Panc1 (cell line): ENCODE measurements at places on chromosomes 3 and 15. TPM values are rescaled to one million over a fixed set of nuclear protein-coding genes. Genes with fewer than 3 reads are reported as not detected.

The FBXW12 gene
- not detected for total RNA-seq

The PLA1A gene
- total RNA-seq: not detected

The TFRC gene
- 604 TPM for total RNA-seq

The OR5K2 gene
- not detected for total RNA-seq

The NMNAT3 gene
- total RNA-seq: 1.9 TPM

The ADCY5 gene
- total RNA-seq: 1.4 TPM

The PPP1R14D gene
- total RNA-seq: 0.64 TPM

The ANKRD34C gene
- not detected for total RNA-seq

The GMNC gene
- total RNA-seq: not detected

The ZNF80 gene
- not detected for total RNA-seq

DNA sequence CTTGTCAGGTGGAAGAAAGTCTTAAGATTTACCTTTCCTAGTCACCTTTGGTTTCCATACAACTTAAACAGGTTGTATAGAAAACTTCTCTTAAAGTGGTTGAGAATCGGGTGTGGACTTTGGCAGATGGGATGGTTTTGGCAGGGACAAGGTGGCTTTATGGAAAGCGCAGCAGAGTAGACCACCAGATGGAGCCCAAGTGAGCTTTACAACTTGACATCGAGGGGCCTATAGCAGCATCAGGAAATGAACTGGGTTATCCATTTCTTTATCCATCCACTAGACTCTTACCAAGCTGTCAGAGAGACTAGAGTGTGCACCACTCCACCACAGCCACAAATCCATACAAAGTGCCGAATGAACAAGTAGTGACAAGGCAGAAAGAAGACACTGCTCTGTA, 85.3 kb upstream of the MBNL1 start:
- no peak for DNase-seq

- DNase-seq: no peak
These were observed 34.9 kb upstream of the NRROS start for GRCh38 chr3:196604548-196604947.

DNA sequence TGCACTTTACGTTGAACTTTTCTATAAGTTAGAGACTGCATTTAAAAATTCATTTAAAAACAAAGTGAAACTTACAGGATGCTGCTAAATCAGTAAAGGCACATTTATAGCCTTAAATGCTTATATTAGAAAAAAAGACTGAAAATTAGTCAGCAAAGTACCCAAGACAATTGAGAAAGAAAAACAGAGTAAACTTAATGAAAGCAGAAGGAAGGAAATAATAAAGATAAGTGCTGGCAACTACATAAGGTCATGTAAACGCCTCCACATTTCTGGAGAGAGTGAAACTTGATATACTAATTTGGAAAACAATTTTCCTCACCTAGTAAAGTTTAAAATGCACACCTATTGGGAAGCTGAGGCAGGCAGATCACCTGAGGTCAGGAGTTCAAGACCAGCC, 58.2 kb upstream of the ACAN start:
- DNase-seq: no peak

- DNase-seq: no peak
These were observed 7.1 kb downstream of the ITGA11 start for GRCh38 chr15:68424754-68425390.

GRCh38 chr3:141807277-141808033, 44.2 kb downstream of the GRK7 start:
- no peak for DNase-seq

DNA sequence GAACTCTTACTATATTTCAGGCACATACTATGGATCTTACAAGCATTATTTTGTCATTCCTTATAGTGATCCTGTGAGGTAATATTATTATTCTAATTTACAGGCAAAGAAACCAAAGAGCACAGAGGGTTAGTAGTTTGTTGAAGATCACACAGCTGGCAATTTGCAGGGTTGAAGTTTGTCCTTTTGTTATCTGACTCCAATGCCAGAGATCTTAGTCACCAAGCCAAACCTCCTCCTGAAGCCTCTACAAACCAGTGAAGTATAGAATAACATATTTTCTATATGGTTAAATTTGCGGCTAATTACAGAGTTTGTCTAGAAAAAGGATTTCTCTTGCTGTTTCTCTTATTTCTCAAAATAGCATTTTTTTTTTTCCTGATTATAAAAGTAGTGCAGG, 11.2 kb downstream of the ISLR2 start:
- DNase-seq: no peak

DNA sequence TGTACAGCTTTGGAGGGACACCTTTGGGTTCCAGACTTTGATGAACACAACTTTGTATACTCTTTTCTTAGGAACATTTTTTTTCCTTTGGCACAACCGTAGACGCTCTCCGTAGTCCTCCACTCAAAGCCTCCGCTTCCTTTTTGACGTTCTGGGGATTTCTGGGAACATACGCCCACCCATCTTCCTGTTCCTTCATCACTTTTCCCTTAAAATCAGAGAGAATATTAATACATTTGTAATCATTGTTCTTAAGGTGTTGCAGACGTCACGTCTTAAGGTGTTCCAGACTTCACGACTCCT, 405 bp upstream of the SPG21 start:
- no peak for DNase-seq

DNA sequence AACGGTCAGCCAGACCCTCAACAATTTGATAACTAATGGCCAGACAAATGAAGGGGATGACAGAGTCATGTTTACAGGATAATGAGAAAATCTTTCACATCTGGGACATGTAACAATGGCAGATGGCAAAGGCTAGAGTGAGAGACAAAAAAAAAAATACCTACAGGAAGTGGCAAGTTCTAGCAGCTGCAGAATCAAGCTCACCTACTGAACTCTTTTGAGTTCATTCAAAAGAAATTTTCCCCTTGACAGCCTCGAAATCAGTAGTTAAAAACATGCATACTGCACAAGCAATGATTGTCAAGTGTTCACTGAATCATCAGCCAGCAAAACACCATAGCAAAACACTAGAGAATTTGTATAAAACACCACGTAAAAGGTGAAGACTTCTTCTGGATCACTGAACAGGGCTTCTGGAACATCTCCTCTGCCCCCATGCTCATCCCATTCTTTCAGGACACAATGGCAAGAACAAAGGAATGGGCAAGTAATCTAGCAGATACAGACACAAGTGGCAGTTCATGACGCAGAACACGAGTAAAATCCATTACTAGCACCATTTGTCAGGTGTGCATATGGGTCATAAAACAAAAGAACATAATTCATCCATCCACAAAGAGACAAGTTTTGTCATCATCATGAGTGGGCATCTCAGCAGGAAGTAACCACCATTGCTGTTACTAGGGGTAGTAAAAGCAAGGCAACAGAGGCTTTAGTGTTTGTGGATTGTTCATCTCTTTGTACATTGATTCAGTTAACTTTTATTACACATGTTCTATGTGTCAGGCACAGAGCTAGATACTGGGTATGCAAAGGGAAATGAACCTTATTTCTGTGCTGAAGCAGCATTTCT, 13.8 kb upstream of the KCNMB2 start:
- no peak for DNase-seq

- peak; percentile 7 for DNase-seq
These were observed 13.7 kb upstream of the PARP6 start for GRCh38 chr15:72285927-72286516.

DNA sequence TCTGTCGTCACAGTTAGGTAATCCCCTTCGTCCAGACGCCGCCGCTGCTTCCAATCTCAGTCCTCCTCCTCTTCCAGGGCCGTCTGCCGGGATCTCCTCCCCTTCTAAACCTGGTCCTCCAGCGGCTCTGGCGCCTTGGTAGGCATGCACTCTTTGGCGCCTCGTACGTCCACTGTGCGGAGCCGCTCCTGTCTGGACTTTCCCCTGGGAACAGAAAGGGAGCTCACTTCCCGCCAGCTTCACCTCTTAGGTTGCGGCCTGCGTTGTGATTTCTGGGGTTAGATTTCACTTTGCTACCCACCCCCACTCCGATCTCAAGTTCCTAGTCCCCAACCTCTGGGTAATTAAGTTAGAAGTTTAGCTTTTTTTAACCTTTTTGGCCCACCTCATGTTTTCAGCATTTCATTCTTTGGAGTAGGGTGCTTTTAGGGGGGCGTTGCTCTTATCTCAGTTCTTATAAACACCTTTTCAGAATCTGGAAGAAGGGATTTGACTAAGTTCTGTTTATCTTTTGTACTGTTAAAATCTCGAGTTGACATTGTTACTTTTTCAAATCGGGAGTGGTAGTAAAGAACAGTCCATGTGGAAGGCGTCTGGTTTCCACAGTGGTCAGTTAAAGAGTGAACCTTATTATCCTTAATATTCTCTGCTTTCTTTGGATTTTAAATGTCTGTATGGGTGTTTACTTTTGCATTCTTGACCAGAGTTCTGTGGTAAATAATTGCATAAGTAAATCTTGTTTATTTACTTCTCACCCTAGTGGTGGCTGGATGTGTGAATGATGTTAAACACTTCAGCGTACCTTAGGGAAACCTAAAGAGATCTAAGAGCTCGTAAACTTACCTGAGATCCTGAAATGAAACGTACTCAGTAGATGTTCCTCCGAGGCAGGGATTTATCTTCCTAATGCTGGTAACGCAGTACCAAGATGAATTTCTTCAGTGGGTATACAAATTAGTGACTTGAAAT, 611 bp downstream of the CTDSPL2 start:
- no peak for DNase-seq

DNA sequence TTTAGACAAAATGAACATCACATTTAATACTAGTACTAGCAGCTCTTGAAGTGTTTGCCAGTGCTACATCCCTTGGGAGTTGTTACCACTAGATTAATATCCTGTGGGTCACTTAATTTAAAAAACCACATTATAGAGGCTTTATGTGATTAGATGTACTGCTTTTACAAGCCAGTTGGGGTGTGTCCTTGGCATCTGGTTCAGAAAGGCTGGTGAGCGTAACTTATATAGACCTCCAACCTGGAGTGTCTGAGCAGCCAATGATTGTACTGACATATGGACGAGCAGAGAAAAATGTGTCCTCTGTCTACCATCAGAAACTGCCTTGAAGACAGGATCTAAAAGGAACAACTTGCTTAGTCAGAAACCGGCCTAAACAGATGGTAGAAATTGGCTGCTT, 306.2 kb upstream of the ATP11B start:
- no peak for DNase-seq

DNA sequence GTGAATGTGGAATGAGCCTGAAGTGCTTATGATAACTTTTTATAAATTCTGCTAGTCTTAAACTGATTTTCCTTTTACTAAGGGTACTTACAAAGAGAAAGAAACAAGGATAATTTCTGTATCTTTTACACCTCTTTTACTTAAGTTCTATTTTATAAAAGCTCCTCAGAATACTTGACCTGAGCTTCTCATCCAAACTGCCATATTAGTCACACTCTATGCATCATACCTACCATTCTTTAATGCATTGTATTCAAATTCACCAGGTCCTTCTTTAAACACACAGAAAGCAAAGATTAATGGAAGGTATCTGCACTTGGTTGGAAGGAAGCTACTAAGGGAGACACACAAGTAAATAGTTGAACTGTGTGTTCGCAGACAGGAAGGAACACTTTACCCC, 1.6 kb upstream of the TOPAZ1 start:
- DNase-seq: no peak

DNA sequence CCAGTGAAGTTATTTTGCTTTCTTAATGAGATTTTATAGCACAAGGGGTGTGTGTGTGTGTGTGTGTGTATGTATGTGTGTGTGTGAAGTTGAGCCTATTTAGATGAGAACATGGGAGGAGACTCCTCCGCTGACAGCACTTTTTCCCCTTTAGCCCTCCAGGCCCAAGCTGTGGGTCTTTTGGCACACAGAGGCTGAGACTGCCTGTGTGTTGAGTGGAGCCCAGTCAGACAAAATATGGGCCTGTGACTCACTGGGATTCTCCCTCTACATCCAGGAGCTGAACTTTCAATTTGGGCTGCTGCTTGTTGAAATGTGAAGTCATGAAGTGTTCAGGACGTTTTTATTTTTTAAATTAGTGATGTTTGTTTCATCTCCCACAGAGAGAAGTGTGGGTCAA, 108.0 kb downstream of the MFSD1 start:
- no peak for DNase-seq

DNA sequence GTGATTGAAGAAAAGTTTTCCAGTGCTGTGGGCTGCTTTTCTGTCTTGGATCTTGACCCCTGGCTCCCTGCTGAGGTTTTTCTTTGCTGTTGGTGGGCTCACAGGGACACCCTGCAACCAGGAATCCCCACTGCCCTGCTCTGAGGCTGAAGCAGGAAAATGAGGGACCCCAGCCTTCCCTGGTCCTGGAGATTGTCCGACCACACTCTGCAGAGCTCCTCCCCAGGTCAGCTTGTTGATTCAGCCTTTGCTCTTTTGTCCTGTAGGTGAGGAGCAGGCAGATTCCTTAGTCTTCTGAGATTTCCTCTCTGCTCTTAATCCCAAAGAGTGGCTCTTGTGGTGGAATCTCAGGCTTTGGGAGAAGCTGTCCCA, 194.5 kb downstream of the RPLP1 start:
- no peak for DNase-seq

GRCh38 chr15:74055804-74056203, 26.5 kb downstream of the GOLGA6A start:
- no peak for DNase-seq

DNA sequence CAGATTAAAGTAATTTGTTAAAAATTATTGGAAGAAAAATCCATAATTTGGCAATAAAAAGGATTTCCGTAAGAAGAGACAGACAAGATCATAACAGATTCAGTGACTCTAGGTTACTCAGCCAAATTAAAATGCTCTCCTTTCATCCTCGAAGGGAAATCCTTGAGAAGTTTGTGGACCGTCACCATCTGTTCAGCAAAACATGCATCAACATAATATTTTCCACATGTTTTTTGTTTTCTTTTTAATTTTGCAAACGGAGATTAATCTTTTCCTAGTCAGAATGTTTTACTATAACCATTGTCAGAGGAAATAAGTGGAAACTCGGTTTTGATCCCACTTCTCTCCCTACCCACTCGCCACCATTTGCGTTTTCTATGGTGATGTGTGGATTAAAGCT, 128.3 kb downstream of the TMCO5A start:
- DNase-seq: no peak

GRCh38 chr15:82767163-82767829, 38.6 kb downstream of the FSD2 start:
- no peak for DNase-seq

- DNase-seq: no peak
These were observed 139.3 kb downstream of the STT3B start for GRCh38 chr3:31671976-31672375.

GRCh38 chr3:120634539-120634938, 38.4 kb downstream of the NDUFB4 start:
- DNase-seq: no peak

GRCh38 chr3:149662240-149662887, 4.5 kb upstream of the WWTR1 start:
- no peak for DNase-seq

GRCh38 chr3:115937054-115937453, 313.7 kb downstream of the GAP43 start:
- DNase-seq: no peak
